ENCODE measurements at places on chromosomes 1 and 21. TPM values are rescaled to one million over a fixed set of nuclear protein-coding genes. Genes with fewer than 3 reads are reported as not detected.

SEMA6C gene
- total RNA-seq = 20.2 TPM

KLHDC8A gene
- 0.29 TPM for total RNA-seq

LCE3D gene
- total RNA-seq = not detected

PEF1 gene
- total RNA-seq = 97.8 TPM
